ENCODE measurements at places on chromosomes 6 and 20.

GRCh38 chr20:63689046-63690002 is 7.1 kb upstream of the TNFRSF6B start:
- no peak for DNase-seq

GRCh38 chr20:38229376-38230252 is 30.9 kb downstream of the KIAA1755 start:
- DNase-seq: peak; percentile 19

GRCh38 chr20:36385503-36385902 is 79.4 kb downstream of the DLGAP4 start:
- DNase-seq: no peak

- DNase-seq: no peak
These were observed 11.5 kb upstream of the RPS6KA2 start for GRCh38 chr6:166638573-166638964.

GRCh38 chr20:3714092-3714491 is 1.7 kb upstream of the SIGLEC1 start:
- no peak for DNase-seq

DNA sequence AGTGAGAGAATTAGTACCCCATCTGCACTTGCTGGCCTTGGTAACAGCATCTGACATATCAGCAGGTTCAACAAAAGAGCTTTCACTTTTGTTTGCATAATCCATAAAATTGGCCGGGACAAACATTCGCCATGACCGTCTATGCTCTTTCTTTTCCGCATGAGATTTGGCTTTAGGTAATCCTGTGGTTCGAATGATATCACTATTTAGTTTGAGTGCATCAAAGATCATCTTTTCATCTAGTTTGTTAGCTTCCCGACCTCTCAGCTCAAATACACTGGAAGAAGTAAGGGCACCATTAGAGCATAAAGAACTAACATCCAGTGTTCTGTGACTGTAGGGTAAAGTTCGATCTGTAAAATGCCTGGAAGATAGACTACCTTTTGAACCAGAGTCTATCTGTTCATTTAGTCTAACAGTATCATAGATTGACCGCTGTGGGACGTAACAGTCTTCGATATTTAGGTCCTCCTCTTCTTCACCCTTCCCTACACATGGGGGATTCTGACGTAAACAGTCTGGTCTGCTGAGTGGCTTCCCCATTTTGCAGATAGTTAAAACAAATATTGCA is 101.6 kb downstream of the DST start:
- DNase-seq: peak; percentile 30

DNA sequence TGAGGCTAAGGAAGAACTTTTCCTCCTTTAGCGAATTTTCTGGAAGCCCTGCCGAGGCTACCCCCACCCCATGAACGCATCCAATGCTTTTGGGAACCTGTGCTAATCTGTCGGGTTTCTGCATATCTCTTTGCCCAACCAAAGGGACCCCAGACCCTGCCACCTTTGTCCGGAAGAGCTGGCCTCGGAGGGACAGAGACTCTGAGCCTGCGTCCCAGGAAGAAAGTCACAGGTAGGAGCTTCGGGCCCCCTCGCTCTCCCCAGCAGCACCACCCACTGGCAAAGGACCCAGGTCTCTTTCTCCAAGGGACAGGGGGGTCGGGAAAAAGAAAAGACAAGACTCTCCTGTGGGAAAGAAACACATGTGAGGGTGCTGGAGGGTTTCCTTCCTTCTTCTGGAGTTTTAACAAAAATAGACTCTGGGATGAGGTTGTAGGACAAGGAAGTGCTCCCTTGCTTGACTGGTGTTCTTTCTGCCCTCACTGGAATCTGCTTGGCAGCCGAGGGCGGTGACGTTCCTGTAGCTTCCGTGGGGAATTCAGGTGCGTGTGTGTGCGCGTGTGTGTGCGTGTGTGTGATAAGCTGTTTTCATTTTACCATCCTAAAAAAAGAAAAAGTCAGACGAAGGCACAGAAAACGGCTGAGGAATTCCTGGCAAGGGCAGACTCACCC is 16.3 kb upstream of the FOXC1 start:
- DNase-seq: no peak

DNA sequence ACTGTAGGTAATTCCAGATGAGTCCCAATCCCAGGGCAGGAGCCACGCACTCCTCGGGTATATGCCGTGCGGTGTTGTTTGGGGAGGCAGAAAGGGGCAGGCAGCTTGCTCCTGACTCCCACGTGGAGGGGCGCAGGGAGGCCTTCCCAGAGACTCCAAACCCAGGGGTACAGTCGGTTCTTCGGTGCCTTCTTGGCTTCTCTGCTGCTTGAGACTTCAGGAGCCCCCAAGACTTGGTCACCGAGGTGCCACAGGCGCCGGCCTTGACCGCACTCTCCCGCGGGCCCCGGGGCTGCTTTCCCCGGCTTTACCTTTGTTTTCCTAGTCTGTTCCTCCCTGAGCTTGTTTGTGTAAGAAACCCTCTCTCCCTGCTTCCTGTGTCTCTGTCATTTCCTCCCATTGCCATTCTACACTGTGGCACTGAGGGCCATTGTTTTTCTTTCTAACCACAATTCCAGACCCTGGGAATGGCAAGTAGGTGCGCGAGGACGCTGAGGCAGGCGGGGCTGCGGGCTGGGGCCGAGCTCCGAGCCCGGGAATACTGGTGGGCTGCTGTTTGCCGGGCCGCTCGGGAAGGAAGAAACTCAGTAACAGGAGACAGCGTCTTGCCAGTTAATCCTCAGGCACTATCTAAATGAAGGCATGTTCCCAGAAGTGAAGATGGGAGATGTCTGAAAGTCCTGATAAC is 215.6 kb upstream of the HEY2 start:
- DNase-seq: peak; percentile 33

DNA sequence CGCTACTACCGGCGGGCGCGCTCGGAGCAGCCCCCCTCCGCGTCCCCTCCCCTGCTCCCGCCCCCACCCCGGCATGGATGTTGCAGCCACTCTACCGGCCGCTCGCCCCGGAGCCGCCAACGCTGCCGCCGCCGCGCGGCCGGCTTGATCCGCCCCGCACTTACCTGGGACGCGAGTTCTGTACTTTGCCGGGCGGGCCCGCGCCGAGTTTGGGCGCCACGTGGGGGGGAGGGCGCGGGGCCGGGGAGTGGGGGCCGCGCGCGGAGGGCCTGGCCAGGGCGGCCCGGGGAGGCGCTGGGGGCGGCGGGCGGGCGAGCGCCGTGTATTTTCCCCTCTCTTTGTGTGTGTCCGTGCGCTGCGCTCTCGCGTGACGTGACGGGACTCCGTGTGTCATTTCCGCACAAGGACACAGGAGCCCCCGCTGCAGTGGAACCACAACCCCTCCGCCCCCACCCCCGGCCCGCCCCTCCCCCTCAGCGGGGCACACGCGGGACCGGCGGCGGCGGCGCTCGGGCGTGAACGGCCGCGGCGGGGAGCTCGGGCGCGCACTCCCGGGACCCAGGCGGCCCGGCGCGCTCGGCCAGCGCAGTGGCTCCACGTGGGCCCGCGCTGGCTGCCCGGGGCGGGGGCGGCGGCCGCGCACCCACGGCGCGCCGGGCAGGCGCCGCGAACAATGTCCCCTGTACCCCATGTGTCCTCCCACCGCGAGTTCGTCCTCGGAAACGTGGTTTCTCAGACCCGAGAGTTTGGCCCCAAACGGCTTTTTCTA is at the start of gene BEND3:
BEND3 (minus strand) TSS at position 590 of the 769 bp plus-strand sequence. CDS start 16,230 bp downstream, outside the sequence.
- no peak for DNase-seq

DNA sequence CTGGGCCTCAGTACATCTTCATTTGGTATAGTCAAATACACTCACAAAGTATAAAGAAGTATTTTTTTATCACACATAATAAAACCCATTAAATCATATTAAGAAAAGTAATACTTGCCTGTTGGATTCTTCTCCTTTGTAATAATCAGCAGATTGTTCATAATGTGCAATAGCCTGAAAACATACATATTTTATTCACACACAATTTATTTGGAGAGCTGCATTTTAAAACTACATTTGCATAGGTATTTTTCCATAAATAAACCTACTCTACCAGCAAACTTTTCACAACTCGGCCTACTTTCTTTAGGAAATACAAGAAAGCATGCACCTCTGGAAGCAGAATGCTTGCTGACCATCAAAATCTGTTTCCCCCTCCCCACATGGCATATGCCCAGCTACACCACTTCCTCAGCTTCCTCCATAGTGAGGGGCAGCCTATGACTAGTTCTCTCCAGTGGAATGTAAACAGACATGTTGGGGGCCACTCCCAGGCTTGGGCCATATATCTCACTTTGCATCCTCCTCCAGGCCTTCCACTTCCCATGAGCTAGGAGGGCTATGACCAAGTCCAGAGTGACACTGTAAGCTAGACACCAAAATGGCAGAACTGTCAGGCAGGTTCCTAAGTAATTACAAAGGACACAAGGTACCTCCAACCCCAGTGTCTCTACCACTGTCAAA is 28.3 kb downstream of the GZF1 start:
- no peak for DNase-seq

GRCh38 chr6:170209354-170210025 is 81.4 kb downstream of the DLL1 start:
- no peak for DNase-seq

DNA sequence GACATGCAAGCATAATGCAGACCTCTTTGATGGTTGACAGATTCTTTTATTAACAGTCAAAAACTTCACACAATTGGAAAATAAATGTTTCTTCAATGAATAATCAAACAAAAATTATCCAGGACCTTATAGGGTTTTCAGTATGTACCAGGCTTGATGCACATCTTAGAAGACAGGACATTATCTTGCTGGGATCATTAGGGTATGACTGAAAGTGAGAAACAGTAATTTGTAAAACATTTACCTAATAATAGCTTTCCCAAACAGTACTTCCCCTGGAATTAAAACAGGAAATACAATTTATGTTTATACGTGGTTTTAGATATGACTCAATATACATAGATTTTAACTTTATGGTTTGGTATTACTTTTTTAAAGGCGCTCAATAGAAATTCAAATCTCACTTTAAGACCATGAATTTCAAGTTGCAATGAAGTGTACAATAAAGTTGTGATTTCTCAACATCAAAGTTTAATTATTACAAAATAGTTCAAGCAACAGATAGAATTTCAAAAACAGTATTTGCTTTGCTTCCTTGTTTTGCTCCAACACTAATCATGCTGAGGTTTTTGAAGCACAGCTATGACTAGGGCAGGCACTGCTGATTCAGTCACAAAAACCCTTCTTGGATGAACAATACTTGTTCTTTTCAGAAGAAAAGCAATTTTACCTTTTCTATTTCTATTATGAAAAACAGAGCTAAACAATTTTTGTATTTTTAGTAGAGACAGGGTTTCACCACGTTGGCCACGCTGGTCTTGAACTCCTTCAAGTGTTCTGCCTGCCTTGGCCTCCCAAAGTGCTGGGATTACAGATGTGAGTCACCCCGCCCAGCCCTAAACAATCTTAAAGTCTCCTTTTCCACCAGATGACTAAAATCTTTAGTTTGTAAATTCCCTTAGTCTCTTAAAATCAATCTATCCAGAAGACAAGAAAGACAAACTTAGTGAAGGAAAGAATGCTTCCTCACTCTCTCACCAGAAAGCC is 13.7 kb downstream of the SOD2 start:
- peak; percentile 50 for DNase-seq

GRCh38 chr6:20319520-20320357 is 81.9 kb upstream of the E2F3 start:
- no peak for DNase-seq

GRCh38 chr6:40479706-40480105 is 107.5 kb downstream of the LRFN2 start:
- DNase-seq: no peak

GRCh38 chr20:38935285-38935684 is 9.1 kb downstream of the FAM83D start:
- DNase-seq: peak; percentile 30

- DNase-seq: peak; percentile 60
These were observed 18.9 kb upstream of the DSN1 start for GRCh38 chr20:36792422-36792821.

DNA sequence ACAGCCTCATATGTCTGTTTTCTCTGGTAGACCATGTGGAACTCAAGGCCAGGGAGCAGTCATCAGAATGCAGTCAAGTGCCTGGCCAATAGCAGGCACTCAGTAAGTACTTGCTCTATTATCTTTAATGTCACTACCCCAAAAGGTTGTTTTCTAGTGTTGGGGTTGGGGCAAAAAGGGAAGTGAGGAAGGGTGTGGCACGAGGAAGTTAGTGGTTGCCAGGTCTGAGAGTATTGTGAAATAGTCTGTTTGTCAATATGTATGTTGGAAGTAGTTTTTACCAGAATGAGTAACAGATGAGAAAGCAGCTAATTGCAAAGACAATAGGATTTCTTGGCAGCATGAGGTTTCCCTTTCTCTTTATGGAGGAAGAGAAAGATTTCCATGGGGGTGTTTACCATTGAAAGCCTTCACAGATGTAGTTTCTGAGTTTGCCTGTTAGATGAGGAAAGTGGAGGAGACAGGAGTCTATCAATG is 59.5 kb upstream of the ARMH2 start:
- DNase-seq: peak; percentile 95

DNA sequence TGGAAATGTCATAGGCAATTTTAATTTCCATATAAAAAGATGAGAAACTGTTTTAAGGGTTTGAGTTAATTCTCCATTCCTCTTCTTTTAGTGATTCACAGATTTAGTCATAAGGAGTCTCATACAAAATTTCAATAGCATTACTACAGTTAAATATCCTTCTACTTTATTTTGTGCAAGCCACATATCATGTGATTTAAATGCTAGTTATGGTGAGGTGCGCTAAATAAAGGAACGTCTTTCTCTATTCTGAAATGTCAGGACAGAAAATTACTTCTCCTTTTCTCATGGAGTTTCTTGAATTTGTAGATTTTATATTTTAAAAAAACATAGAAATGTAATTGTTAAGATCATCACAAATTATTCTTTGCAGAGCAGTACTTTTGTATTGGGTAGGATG is 50.0 kb upstream of the SUPT3H start:
- no peak for DNase-seq

- DNase-seq: peak; percentile 90
These were observed 80.3 kb downstream of the TBC1D7 start for GRCh38 chr6:13248053-13248452.

DNA sequence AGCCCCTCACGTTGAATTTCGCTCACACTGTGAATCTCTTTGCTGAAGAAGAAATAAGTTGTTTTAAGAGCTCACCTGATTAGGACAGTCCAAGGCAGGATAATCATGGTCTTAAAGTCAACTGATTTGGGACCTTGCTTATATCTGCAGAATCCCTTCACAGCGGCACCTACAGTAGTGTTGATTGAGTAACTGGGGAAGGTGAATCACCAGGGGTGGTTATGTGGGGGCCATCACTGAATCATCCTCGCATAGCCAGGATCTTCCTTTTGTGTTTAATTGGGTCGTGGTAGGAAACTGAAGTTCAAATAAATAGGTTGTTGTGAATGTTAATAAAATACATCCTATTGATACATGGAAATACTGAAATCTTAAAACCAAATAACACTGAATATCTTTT is 20.2 kb upstream of the MICA start:
- DNase-seq: peak; percentile 74
